ENCODE measurements at places on chromosomes 16 and 17.

DNA sequence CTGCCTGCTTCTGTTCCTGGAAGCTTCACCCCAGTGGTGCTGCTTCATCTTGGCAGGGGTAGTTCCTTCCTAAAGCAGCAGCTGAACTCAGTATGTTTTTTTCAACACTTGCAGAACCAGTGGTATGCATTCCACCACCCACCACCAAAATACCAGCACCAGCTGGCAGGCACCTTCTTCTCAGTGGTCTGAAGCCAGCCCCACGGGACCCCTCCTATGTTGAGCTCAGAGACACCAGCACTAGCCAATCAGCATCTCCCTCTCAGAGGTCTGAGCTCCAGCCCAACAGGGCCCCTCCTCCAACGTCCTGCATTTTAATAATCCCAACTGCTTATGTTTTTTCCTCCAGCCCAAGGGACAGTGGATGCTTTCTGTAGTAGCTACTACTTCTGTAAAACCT, 299.6 kb upstream of the CCL2 start:
- DNase-seq, result no peak

GRCh38 chr17:41020336-41020735, 6.7 kb downstream of the KRTAP1-5 start:
- DNase-seq, result no peak

DNA sequence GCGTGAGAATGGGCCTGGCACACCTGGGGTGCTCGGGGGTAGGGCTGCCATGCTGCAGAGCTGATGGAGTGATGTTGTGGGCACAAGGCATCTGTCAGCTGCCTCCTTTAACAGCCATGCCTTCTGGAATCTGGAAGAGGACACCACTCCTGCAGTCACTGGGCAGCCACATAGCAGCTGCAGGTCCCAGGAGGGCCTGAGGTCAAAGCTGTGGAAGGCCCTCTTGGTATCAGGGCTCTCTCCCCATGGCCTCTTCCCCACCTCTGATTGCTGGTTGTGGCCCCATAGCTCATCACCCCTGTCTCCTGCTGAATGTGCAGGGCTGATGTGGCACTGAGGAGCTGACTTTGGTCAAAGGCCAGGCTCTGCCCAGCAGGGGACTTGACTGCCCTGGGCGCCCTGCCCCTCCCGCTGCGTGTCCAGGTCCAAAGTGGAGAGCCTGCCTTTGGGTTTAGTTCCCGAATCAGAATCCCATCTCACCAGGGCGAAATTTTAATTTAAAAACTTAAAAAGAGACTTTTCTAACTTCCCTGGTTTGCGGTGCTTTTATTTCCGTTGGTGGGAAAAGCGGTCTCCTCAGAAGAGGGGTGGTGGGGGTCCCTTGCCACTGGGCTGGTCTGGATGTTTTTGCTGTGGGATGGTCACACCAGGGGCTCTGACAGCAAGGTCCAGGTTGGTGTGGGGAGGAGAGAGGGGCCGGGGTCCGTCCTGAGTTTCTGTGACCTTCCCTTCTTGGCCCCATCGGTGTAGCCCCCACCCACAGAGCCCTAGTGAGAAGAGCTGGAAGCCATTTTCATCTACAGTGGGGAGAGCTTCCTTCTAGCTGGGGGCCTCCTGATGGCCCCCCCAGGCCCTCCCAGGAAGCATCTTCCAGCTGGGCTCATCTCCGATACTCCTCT, 5.9 kb downstream of the UBALD2 start:
- no peak for DNase-seq

- no peak for DNase-seq
Measured at GRCh38 chr16:13606804-13607203, 313.1 kb upstream of the ERCC4 start.

DNA sequence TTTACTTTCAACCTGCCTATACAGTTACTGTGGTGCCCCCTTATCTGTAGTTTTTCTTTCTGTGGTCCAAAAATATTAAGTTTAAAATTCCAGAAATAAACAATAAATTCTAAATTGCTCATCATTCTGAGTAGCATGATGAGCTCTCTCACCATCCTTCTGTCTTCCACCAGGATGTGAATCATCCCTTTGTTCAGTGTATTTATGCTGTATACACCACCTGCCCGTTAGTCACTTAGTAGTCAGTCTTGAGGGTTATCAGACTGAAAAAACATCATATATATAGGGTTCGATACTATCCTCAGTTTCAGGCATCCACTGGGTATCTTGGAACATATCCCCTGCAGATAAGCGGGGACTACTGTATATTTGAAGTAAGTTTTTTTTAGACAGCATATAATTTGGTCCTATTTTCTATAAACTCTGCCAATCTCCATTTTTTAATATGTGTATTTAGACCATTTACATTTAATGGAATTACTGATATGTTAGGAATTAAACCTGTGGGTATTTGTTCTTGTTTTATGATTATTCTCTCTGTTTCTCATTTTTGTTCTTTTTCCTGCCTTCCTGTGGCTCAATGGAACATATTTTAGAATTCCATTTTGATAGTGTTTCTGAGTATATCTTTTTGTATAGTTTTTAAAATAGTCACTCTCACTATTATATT, 31.0 kb downstream of the TBX21 start:
- DNase-seq, result no peak

DNA sequence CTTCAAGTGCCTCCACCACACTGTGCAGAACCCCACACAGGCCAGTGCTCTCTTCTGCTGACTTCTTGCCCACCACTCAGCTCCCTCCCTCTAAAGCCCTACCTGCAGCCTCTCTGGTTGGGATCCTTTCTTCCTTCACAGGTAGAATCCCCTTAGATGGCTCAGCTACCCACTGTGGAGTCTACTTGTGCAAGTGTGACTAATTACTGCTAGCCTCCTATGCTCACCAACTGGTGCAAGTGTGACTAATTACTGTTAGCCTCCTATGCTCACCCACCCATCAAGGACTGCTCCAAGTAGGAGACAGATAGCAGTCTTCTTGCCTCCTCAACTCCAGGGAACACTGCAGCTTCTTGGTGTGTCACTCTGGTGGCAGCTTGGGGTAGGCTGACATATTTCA, 43.6 kb downstream of the TEX14 start:
- no peak for DNase-seq

- DNase-seq, result no peak
Measured at GRCh38 chr16:66372078-66372897, 5.8 kb downstream of the CDH5 start.

- no peak for DNase-seq
Measured at GRCh38 chr17:14717859-14718258, 417.0 kb downstream of the HS3ST3B1 start.

DNA sequence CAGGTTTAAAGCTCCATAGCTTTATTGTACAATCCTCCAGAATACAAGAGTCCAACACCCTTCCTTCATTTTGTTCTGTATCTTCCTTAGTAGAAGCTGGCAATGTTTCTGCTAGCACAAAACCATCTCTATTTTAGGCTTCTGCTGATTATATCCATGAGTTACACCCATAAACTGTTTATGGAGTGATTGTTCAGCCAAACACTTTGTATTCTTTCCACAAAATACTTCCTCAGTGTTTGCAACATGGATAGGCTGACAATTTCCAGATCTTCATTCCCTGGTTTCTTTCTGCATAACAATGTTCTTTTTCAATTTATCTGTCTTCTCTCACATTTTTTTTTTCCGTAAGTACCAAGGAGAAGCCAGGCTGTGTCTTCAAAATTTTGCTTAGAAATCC, 839.9 kb upstream of the CDH8 start:
- DNase-seq, result no peak

DNA sequence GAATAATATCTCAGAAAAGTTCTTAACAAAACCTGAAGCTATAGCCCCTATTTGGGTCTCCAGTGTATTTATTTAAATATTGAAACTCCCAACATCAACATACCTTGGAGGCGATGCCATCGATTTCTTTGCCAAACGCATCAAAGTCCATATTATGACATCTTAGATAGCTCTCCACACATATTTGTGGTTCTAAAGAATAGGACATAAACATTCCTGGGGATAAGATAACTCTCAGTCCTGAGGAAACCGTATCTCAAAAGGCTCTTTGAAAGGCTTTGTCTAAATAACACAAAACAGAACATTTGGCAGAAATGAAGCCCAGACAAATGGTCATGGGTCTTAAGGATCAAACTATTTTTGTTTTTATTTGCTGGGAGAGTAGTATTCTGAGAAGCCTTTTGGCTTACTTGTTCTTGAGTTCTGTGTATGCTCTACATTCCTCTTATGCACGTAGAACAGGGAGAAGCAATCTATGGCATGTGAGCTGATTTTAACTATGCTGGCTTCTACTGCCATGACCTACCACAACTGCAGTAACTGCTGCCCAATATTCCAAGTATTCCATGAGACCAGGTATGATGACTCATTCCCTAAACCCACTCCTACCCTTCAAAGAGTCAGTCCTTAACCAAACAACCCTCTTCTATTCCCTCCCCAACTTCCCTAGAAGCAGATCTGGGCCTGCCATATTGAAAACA, 279.0 kb upstream of the ZFHX3 start:
- DNase-seq, result no peak

DNA sequence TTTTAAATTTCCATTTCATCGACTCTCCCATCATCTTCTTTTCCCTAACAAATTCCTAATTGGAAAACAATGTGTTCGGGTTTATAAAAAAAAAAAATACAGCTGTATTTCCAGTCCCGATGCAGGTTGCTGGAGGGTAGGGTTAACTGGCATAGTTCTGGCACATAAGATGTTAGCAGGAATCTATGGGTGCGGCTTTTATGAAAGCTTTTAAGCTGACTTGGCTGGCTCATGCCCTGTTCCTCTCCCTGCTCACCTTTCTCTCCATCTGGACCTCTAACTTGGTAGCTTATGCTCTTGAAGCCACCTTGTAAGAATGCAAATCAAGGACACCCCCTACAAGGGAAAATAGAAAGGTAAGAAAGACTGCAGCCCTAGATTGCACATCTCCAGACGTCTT, 33.2 kb upstream of the KCNJ2 start:
- DNase-seq, result no peak

GRCh38 chr17:73647772-73648542, 3.7 kb upstream of the SDK2 start:
- DNase-seq, result no peak

- no peak for DNase-seq
Measured at GRCh38 chr17:79788989-79789942, 7.6 kb downstream of the CBX8 start.

- DNase-seq, result no peak
Measured at GRCh38 chr16:66517586-66518263, 32.2 kb downstream of the TK2 start.

GRCh38 chr17:73010414-73010813, 82.1 kb downstream of the SLC39A11 start:
- DNase-seq, result no peak

DNA sequence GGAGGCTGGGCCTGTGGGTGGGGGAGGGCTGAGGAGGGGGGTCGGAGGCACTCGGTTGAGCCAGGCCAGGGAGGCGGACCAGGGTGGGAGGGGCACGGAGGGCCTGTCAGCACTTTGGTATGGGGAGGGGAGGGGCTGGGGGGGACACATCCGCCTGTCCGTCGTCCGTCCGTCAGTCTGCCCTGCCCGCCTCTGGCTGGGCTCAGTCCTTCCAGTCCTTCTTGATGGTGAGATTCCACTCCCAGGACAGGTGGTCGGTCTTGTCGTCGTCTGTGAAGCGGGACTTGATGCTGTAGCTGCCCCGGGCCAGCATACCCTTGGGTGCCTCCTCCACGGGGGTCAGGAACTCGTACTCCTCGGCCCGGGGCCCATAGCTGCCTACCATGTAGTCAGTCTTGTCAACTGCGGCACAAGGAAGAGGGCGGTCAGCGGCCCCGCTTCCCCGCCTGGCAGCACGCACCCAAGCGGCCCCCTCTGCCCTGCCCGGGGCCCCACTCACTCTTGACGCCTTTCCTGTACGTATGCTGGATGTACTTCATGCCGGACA, 2.4 kb downstream of the ARHGDIA start:
- DNase-seq, result no peak

DNA sequence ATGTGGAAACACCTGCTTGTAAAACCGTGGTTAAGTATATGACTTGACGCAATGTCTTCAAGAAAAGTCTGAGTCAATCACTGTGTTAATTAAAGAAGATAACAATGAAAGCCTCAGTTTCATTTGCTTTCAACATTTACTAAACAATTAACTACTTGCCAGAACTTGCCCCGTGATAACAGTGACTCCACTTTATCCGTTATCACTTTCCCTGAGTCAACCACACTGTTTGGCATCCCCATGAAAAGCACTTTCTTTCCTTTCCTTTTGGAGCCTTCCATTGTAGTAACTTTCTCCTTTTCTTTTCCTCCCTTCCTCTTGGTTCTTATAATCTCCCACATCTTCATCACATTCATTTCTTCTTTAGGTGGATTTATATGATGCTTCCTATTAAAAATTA, 435.1 kb upstream of the GOT2 start:
- no peak for DNase-seq

DNA sequence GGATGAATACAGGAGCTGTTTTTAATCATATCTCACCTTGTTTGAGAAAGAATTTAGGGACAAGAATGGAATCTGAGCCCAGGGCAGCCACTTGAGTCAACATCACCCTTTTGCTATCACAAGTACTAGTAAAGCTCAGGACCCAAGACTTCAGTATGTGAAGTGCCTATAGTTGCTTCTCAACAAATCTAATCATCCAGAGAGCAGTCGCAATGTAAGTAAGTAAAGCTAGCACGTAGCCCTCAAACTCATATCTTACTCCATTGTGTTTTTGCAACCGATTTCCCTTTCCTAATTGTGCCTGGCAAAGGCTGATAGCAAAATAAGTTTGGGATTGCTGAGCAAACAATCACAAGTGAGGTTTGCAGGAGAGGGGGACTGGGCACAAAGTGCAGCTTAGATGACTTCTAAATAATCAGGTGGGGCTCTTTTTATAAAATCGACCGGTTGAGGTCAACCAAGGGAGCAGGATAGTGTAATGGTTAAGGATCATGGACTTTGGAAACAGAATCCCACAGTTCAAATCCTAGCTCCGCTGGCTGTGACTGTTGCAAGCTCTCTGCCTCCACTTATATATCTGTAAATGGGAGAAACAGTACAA, 13.0 kb downstream of the TOB1 start:
- no peak for DNase-seq

GRCh38 chr16:57366544-57367040, 5.7 kb upstream of the CX3CL1 start:
- no peak for DNase-seq

- no peak for DNase-seq
Measured at GRCh38 chr16:11144122-11144521, 111.9 kb downstream of the SOCS1 start.

DNA sequence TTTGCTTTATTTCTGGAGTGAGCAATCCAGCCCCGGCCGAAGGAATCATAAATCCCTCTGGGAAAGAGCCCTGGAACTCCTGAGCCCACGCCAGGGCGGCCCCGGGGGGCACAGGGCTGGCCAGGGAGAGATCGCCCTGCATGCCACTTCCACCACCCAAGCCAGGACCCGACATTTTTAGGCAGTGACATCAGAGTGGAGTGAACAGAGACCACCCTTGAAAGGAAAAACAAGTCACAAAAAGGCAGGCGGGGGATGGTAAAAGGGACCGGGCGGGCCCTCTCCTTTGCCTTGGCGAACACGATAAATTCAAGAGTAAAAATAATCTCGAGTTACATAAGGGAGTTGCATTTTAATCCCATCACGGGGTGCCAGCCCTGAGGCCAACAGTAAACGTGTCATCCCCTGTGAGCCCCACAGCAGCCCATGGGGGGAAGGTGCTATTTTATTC, 284.1 kb downstream of the C16orf95 start:
- DNase-seq, result no peak
